Activated CD8-positive, alpha-beta memory T cell treated with anti-CD3 and anti-CD28 coated beads, Interleukin-2, amount 10 ng/mL, durations not matched to agents 7 days and 5 days (primary cell): ENCODE measurements at places on chromosomes 5 and 9. TPM values are rescaled to one million over a fixed set of nuclear protein-coding genes. Genes with fewer than 3 reads are reported as not detected.

The PPP3R2 gene
- total RNA-seq, result not detected

The OR13F1 gene
- not detected for total RNA-seq

The SNCB gene
- total RNA-seq, result not detected

The LTC4S gene
- total RNA-seq, result 0.91 TPM

The FOXD4L5 gene
- 0.23 TPM for total RNA-seq

The SOX30 gene
- total RNA-seq, result 0.09 TPM

The PCDHA4 gene
- not detected for total RNA-seq

DNA sequence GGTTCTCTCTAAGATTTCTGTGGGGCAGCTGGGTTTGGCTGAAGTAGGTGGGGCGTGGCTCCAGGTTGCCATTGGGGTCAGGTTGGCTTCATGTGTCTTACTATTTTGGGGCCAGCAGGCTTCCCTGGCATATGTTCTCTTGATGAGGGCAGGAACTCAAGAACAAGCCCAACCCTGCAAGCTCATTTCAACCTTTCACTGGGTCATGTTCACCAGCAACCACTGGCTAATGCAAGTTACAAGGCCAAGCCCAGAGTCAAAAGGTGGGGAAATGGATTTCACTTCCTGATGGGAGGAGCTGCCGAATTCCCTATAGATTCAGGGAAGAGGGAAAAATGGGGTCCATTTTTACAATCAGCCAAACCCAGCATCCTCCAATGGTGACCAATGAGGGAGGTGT, 34.0 kb upstream of the HAND1 start:
- no peak for DNase-seq

DNA sequence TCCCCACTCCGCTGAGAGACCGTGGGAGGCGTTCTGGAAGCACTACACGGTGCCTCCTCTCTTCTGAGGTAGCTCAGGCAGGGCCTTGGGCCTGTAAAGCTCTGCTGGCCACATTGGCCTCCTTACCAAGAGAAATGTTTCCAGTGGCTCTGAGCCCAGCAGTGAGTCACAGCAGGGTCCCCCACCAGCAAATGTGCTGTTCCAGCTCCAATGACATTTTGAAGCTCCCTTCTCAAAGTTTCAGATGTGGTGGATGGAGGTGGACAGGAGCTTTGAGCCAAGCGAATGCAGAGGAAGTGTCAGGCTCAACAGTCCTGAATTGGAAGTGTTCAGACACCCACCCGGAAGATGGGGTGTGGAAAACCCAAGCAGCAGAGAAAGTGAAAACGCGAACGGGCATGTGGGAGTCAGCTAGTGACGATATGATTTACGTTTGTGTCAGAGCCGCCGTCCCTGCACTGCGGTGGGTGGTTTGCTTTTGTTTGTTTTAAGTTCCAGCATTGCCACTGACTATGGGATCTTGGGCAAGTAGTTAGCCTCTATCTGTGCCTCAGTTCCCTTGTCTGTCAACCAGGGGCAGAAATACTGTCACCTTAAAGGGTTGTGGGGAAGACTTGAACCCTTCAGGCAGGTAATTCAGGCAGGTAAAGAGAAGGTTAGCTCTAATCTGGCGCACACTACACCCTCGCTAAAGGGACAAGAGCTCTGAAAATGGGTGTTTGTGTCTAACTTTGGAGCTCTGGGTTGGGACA, 38.2 kb downstream of the C5orf15 start:
- peak; percentile 77 for DNase-seq

- DNase-seq, result no peak
These were observed 7.3 kb upstream of the RPS6 start for GRCh38 chr9:19387317-19387716.

DNA sequence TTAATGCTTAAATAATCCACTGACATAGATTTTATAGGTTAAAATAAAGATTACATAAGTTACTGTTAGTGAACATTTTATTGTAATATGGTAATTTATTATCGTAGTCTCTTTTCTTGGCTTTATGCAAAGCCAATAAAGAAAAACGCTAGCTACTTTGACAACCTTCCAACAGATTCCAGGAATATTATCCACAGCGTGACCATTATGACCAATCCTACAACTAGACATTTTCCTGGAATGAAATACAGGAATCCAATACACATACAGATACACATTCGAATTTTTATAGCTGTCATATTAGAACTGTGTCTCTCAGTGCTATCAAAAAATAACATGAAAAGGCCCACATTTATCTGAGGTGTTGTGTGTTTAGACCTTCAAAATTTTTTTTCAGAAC, 13.1 kb downstream of the RPS23 start:
- no peak for DNase-seq

DNA sequence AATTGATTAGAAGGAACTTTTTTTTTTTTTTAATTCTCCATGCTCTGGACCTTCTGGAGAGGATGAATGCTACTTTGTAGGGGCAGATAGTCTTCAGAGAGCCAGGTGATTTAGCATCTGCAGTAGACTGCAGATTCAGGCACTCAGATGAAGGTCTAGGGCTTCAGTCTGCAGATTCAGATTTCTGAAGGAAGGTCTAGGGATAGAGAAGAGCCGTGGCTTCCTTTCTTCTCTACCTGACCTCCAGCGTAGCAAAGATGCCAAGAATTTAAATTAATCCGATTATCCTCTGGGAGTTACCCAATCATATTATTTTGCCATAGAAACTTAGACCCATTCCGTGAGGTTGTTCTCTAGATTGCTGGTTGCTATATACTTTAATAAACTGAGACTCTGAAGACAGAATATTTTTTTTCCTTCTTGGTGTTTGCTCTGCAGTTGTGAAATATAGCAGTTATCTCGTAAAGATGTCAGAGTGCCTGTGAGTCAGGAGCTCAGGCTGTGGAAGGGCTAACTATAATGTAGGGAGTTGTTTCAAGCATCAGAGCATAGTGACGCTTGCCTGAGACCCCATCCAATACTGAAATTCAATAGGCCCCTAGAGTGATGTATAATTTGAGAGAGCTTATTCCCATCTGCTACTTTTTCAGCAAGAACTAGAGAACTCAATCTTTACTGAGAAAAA, 132.7 kb upstream of the SLC12A2 start:
- DNase-seq, result no peak

DNA sequence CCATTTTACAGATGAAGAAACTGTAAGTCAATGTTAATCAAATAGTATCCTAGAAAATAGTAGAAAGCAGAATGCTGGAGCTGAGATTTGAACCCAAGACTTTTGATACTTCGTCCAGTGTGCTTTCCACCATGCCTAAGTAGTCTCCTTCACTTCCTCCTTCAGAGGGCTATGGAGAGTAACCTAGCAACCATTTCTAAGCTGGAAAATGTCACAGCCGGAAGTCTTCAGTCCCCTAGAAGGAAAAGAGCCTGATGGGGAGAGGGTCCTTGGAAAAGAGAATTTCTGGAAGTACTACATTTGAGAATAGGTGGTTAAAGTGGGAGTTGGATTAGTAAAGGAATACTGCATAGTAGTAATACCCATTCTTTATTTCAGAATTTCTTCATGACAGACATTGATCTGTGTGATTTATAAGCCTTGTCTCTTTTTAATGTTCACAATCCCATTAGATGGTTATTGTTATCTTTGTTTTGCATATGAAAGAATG, 32.7 kb downstream of the PCDHAC2 start:
- DNase-seq, result no peak

GRCh38 chr5:77333451-77334123, 123.1 kb downstream of the PDE8B start:
- DNase-seq, result no peak

DNA sequence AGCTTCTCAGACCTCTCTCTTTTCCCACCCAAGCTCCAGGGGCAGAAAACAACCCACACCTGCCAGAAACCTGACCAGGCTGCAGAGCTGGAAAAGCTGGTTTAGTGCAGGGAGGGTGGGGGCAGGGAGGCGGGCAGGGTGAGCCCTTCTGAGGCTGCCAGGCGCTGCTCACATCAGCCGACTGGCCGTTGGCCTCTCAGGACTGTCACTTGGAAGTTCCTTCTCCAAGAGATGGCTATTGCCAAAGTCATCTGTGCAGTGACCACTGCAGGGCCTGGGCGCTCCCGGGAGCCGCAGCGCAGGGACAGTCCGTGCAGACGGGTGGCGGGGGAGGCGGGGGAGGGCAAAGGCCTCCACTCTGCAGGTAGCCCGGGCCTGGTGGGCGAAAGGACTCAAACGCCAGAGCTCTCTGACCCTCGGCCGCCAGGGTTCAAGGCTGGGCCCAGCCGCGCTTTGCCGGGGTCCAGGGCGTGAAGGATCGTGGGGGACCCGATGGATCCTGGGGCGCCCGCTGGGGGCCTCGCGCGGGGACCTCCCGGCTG, 205.0 kb upstream of the IER5L start:
- no peak for DNase-seq

- DNase-seq, result no peak
These were observed 54.1 kb upstream of the FYB1 start for GRCh38 chr5:39273314-39273954.

DNA sequence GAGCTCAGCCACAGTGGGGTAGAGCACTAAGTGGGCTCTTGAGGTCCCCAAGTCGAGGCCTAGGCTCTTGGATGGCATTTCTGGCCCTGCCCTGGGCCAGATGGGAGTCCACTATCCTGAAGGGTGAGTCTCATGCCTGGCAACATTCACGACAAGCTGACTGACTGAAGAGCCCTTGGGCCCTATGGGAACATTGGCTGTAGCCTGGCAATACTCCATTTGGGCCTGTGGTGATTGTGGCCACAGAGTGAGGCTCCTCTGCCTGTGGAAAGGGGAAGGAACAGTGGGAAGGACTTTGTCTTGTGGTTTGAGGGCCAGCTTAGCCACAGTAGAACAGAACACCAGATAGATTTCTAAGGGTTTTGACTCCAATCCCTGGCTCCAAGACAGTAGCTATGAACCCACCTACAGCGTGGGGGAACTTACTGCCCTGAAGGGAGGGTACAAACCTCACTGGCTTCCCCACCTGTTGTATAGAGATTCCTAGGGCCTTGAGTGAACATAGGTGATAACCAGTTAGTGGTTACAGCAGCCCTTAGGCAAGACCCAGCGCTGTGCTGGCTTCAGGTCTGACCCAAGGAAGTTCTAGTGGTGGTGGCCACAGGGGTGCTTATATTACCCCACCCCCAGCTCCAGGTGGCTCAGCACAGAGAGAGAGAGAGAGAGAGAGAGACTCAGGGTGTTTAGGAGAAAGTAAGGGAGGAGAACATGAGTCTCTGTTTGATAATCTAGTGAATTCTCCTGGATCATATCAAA, 72.4 kb downstream of the KIAA0825 start:
- no peak for DNase-seq

DNA sequence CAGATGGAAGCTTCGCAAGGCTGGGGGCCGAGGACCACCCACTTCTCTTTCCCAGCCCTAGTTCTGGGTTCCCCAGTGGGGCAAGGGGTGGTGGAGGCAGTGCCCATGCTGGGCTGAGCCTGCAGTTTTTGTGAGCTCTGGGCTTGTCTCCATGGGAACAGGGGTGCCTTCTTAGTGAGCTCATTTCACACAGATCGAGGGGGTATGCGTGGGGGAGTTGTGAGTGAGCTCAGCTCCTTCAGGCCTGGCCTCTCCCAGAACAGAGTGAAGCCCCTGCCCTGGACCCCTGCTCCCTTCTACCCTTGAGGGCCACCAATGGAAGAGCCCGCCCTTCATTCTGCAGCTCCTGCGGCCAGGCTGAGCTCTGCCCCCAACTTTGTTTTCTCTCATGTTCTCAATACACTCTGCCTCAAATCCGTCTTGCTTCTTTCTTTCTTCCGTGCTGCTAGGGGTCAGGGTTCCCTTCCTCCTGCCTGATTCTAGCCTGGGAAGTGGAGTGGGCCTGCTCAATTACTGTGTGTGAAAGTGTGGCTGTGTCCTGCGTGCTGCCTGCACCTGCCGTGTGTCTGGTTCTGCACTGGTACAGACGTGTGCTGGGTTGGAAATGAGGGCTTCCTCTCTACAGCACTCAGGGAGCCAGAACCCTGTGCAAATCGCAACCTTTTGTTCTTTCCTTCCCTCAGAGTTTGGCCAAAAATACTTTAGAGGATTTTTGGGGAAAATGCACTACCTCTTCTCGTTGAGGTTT, 9.0 kb upstream of the MYOZ3 start:
- no peak for DNase-seq

GRCh38 chr5:35089334-35090314, 41.9 kb upstream of the AGXT2 start:
- peak; percentile 58 for DNase-seq

- no peak for DNase-seq
These were observed 217.2 kb downstream of the MLLT3 start for GRCh38 chr9:20405078-20405477.

GRCh38 chr5:80240368-80240986, 15.4 kb downstream of the SERINC5 start:
- DNase-seq, result no peak

DNA sequence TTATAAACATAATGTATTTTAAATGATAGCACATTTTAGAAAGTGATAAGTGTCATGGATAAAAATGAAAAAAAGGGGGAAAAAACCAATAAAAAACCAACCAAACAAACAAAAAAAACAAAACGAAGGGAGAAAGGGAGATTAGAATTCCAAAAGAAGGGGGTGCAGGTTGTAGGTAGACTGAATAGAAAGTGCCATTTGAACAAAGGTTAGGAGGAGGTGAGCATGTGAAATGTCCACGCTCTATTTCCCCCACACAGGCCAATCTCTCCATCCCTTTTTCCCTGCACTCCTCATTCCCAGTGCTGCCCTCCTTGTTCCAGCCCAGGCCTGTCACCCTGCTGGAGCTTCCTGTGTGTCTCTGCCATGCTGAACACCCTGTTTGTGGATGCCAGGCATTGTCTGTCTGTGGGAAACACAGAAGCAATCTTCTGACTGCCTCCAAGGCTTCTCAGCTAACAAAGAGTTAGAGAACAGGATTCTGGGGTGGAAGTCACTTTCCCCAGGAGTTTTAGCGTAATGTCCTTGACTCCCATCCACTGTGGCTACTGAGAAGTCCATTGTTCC, 138.8 kb downstream of the ADAMTS16 start:
- peak; percentile 9 for DNase-seq

- no peak for DNase-seq
These were observed 127.6 kb upstream of the SLC25A48 start for GRCh38 chr5:135706893-135707292.

- DNase-seq, result no peak
These were observed 60.6 kb downstream of the PGM5 start for GRCh38 chr9:68416936-68417564.

DNA sequence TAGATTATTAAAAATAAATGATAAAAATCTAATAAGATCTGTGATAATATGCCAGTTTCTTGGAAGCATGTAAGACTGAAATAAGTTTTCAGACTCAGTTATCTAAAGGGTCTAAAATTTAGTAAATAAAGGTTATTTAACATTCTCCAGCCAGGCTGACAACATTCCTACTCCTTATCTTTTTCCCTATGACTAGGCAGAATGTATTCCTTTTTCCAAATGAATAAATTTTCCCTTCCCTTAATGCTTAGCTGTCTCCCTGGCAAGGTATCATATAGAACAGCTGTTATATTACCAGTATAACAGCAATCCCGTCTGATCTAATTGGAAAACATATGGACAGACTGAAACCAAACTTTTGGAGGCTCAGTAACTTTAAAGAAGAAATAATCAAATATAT, 13.0 kb downstream of the MEGF9 start:
- DNase-seq, result no peak

- DNase-seq, result no peak
These were observed 68.2 kb upstream of the CDH10 start for GRCh38 chr5:24712947-24713346.

GRCh38 chr5:150108711-150109514, 22.6 kb upstream of the CSF1R start:
- DNase-seq, result no peak

GRCh38 chr5:105702323-105702722, 1968.4 kb downstream of the EFNA5 start:
- no peak for DNase-seq

- peak; percentile 68 for DNase-seq
These were observed 476.4 kb downstream of the KDM4C start for GRCh38 chr9:7234144-7234543.

GRCh38 chr5:625516-625915, 13.4 kb downstream of the CEP72 start:
- no peak for DNase-seq
